LHCN-M2 (cell line): ENCODE measurements at places on chromosomes 2 and 18.

- DNase-seq = no peak
Measured at GRCh38 chr18:61889541-61889940, 3.3 kb downstream of the RNF152 start.

DNA sequence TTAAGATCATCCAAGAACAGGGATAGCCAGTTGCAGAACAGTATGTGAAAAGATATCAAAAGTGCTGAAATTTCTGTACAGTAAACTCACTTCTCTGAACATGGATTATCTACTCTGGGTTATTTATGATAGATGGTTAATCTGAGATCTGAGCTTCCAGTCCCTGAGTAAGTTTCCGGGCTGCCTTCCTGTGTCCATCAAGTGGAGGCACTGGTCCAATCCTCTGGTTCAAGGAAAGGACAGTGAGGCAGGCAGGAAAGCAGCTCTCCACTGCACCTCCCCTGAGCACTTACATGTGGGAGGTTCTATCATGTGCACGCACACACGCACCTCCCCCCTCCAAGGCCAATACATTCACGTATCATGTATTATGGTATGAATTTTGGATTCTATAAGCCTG is 32.5 kb downstream of the GPR45 start:
- DNase-seq = no peak

DNA sequence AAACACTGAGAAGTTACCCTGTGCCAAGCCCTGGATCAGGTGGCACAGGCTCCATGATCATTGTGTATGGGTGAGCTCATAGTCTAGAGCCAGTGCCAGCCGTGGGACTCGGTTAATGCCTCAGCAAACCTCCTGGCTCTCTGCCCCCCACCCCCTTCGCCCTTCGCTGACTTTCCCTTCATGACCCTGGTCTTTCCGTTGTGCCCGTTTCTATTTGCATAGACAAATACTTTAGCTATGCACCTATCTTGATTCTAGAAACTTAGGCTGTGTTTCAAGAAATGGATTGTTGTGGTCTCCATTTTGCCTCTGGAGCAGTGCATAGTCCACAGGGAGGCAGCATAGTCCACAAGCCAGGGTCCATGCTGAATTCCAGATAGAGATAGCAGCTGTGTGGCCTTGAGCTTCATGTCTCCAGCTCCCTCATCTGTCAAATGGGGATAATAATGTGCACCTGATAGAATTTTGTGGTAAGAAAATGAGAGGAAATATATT is 44.8 kb upstream of the KDM3A start:
- DNase-seq = peak; percentile 67

- DNase-seq = no peak
Measured at GRCh38 chr2:75516378-75517360, 44.1 kb downstream of the EVA1A start.

DNA sequence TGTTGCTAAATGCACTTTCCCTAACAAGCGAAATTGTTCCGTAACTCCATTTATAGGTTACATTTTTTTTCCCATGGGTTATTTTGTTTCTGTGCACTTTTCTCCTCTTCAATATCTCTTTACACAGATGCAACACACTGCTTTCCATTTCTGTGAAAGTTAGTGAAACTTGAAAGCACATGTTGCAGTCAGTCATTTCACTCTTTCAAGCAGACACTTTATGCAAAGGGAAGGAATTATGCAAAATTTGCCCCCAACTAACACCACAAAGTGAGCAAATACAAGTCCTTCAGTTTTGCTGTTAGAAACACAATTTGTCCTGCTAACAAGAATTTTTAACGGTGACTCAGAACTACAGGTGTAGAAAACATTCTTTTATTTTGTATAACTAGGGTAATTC is 124.8 kb downstream of the PTH2R start:
- DNase-seq = no peak

DNA sequence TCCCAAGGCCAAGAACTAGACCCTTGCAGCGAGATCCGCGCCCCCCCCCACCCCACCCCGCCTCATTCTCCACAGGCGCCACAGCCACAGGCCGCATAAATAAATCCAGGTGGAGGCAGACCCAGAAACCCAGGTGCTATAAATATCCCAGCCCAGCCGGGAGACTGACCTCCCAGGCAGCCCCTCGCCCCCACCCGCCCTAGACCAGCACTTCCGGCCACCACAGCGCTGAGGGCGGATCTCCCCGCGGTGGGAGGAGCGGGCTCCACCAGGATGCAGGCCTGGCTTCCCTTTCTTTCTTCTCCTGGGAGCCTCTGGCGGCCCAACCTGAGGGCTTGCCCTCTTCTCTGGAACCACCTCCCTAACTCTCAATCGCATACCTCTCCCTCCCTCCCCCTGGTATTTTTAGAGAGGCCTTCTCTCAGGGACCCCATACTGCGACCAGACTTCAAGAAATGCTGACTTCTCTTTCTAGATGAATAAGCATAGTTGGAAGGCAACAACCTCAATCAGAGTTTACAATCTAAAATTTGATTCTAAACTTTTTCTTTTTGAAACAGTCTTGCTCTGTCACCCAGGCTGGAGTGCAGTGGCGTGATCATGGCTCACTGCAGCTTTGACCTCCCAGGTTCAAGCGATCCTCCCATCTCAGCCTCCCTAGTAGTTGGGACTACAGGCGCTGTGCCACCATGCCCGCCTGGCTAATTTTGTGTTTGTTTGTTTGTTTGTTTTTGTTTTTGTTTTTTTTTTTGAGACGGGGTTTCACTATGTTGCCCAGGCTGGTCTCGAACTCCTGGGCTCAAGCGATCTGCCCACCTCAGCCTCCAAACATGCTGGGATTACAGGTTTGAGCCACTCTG is 55.0 kb downstream of the PKDCC start:
- no peak for DNase-seq

- DNase-seq = peak; percentile 35
Measured at GRCh38 chr2:44392338-44392943, 30.7 kb downstream of the CAMKMT start.

GRCh38 chr2:225510796-225511195 is 111.3 kb downstream of the NYAP2 start:
- no peak for DNase-seq

GRCh38 chr2:181959508-181959907 is 26.1 kb upstream of the PPP1R1C start:
- no peak for DNase-seq

DNA sequence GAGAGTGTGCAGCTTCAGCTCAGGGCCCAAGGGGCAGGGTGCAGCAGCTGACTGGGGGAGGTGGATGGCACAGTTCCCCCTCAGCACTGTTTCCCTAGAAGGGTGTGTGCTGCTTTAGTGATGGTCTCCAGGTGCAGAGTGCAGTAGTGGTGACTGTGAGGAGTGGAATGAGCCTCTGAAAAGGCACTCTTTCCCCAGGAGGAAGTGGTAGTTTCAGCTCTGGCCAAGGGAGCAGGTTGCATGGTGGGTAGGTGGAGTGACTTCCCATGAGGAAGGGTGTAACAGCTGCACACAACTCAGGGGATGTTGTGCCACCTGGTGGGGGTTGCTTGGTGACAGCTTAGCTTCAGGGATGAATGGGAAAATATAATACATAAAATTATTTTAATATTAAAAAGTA is 251.5 kb upstream of the NXPH2 start:
- DNase-seq = peak; percentile 71

GRCh38 chr18:79332646-79333045 is 63.1 kb upstream of the NFATC1 start:
- no peak for DNase-seq

- DNase-seq = no peak
Measured at GRCh38 chr2:176986487-176986886, 226.1 kb upstream of the HNRNPA3 start.
